ENCODE measurements at places on chromosomes 12 and 14. TPM values are rescaled to one million over a fixed set of nuclear protein-coding genes. Genes with fewer than 3 reads are reported as not detected.
A peak's percentile ranks its signal among the peaks of the same experiment; 100 is the strongest.

GRCh38 chr14:54354968-54355641, 41.7 kb upstream of the CDKN3 start:
- DNase-seq = no peak

DNA sequence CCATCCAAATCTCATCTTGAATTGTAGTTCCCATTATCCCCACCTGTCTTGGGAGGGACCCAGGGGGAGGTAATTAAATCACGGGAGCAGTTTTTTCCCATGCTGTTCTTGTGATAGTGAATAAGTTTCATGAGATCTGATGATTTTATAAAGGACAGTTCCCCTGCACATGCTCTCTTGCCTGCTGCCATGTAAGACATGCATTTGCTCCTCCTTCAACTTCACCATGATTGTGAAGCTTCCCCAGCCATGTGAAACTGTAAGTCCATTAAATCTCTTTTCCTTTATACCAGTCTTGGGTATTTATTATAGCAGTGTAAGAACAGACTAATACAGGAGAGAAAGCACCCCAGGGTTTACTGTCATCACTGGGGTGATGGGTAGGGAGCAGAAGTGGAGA, 220.4 kb upstream of the NUDT4 start:
- no peak for DNase-seq

The CCDC177 gene
- not detected for total RNA-seq

The TAS2R20 gene
- total RNA-seq = 1.3 TPM

DNA sequence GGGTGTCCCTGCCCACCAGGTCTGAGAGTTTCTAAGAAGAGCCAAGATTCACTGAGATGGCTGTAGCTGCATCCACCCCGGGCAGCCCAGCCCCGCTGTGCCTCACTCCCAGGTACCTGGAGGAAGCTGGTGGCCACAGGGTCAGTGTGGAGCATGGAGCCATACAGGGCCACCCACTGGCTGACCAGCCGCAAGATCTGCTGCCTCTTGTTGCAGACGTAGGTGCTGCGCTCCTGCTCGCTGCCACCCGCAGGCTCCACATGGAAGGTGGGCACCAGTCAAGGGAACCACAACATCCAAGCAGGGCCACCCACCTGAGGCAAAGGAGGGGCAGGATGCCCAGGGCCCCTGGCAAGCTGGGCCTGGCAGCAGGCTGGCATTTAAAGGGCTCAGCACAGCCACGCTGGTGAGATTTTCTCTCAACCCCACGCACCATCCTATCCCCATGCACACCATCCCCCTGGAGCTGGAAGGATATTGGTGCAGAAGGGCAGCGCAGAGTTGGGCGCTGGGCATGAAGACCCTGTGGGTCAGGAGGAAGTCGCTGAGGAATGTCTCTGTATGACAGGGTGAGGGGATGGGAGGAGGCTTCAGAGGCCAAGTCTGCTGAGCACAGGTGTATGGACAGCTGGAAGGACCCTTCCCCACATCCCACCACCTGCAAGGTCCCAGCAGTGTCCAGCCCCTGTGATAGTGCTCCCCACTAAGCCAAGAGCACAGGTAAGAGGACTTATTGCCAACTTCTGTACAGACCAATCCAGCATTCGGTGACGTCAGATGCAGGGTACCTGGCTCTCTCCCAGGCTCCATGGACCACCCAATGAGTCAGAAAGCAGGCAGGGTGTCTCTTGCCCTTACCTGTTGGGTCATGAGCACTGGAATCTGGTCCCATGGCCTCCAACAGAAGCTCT, 10.8 kb downstream of the RAPGEF3 start:
- DNase-seq = no peak

DNA sequence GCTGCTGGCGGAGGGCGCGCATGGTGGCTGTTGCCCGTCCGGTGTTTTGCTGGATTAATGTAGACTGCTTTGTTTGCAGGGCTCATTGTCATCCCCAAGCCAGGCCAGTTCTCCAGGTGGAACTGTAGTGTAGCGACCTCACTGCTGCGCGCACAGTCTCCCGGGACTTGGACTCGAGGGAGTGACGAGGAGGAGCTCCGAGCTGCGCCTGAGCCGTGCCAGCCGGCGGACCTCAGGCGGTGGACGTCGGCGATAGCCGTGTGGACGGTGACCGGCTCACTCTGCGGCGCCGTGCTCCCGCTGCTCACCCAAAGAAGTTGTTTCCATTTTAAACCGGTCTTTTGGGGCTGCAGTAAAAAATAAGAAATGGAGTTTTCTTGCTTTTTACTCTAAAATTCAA, 82.2 kb downstream of the MOK start:
- DNase-seq = no peak

DNA sequence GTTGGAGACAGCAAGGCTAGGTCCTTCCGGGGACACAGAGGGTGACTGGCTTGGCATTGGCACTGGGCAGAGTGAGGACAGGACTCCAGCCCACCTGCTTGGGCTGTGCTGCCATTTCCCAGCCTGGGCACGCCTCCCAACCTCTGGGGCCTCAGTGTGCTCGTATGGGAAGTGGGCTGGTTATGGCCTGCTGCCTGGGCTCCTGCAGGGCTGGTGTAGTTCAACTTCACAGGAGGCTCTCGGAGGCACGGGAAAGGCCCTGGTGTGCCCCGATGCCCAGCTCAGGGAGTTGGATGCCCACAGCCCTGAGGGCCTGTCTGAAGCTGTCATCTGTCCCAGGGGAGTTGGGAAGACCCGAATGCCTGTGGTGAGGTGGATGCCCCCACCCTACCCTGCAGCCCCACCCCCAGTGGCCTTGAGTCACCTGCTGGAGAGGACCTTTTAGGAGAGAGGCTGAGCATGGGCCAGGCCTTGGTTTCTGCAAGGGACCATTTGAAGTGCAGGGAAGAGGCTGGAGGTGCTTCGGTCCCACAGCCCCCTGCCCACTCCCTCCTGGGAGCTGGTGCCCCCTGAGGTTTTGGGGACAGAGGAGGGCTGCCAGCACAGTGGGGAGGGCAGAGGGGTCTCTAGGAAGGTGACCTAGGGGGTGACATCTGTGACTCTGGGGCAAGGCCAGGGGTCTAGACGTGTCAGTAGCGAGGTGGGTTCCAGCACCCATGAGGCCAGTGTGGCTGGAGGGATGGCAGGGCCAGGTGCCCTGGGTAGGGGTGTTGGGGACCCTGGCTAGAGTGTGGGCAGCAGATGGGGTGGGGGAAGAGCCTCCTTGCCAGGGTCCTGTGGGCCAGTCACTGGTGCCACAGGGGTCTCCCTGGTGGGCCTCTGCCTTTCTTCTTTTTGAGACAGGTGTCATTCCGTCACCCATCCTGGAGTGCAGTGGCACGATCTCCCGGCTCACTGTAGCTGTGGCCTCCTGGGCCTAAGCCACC, 9.1 kb downstream of the ULK1 start:
- peak; percentile 43 for DNase-seq

Data from cardiac septum (tissue), 1 donor.